EH (cell line): ENCODE measurements at places on chromosomes 5 and 9.

DNA sequence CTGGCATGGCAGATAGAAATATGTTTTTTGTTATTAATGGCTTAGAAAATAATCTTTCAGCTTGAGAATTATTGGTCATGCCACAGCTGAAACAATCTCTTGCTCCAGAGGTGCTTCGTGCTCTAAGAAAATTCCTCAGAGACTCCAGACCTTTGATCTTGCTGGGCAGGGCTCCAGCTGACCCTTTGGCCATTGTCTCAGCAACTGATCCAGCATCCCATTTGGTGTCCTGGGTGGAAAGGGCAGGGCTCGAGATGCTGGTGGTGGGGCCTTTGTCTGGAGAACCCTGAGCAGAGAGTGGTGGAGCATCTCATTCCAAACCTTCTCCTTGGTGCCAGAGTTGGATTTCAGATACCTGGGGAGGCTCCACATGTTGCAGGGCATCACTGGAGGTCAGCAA lies 43.2 kb upstream of the PIK3R1 start:
- no peak for DNase-seq

GRCh38 chr5:40623480-40624420 lies 56.0 kb upstream of the PTGER4 start:
- DNase-seq, result no peak

DNA sequence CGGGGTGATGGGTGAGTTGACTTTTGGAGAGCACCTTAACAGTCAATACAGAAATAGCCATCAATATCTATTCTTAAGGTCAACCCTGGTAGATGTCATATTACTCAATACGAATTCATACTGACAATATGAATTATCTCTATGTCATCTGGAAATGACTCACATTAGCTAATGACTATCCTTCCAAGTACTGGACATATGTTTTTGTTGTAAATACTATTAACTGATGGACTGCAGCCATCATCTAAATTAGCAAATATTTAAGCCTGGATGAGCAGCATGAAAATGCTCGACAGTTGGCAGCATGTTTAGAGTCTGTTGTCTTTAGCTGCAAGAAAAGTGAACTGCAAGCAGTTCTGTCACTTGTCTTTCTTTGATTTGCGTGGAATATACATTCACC lies 19.6 kb upstream of the ISOC1 start:
- peak; percentile 4 for DNase-seq

DNA sequence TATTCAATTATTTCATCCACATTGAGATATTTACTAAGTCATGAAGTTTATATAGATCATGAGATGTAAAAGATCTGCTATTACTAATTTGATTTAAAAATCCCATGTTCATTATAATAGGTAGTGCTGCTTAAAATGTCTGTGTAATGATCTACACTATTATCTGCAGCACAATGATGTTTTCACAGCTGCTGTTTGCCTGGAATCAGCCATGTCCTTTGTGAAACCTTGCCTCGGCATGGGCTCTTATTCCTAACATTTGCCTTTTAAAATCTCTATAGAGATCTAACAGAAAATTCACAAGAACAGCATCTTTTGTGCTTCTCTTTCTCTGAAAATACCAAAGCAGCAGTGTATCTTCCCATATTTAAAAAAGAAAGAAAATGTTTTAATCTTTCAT lies 444.6 kb downstream of the PTPRD start:
- DNase-seq, result no peak

DNA sequence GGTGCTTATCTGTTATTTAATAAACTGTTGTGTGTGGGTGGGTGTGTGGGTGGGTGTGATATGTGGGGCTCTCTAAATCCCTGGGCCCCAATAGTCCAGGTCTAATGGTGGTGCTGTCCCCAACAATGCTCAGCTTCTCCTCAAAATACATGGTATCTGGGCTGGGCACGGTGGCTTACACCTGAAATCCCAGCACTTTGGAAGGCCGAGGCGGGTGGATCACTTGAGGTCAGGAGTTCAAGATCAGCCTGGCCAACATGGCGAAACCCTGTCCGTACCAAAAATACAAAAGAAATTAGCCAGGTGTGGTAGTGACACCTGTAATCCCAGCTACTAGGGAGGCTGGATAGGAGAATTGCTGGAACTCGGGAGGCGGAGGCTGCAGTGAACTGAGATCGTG lies 4.5 kb upstream of the ORM1 start:
- DNase-seq, result no peak

DNA sequence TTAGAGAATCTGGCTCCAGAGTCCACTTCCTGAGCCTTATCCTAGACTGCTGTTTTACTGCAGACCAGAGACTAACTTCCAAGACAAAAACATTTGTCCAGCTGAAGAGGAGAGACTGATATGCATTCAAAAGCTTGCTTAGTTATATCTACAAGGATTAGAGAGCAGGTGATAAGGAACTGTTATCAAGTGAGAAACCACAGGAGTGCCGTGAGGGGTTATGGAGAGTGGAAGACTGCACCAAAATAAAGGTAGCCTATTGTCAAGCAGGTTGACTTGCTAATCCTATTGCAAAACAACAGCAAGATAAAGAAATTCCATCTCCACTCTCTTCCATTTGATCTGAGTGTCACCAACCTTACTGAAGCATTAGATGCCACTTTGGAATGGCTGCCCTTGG lies 139.1 kb downstream of the SCAMP1 start:
- DNase-seq, result no peak

DNA sequence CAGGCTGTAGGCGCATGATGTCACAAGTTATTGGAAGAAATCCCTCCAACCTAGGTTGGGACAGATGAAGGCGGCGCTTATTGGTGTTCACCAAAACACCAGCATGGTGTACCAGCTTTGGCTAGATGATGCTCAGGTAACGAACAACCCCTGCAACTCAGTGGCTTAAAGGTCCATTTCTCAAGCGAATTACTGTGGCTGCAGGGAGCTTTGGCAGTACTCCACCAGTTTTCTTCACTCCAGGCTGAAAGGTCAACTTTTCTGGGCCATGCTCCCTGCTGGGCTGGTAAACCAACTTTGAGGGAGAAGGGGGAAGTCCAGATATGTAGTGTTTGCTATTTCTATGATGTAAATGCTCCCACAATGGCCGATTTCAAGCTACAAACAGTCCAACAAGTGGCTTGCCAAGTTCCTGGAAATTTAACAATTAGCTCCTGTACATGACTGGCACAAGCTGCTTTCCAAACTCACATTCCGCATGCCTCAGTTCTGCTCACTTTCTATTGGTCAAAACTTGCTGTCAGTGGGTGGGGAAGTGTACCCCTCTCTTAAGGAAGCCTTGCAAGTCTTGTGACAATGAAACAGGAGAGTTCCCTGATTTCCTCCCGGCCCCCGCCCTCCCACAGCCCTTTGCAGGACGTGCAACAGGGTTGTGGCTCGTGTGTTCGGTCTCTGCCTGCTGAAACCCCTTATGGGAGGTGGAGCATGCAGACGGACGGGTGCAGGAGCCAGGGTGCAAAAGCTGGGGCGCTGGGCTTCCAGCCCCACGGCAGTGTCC lies 588 bp upstream of the ZBED3 start:
- no peak for DNase-seq

- no peak for DNase-seq
These were observed 102.2 kb downstream of the KLF4 start for GRCh38 chr9:107387409-107387808.

DNA sequence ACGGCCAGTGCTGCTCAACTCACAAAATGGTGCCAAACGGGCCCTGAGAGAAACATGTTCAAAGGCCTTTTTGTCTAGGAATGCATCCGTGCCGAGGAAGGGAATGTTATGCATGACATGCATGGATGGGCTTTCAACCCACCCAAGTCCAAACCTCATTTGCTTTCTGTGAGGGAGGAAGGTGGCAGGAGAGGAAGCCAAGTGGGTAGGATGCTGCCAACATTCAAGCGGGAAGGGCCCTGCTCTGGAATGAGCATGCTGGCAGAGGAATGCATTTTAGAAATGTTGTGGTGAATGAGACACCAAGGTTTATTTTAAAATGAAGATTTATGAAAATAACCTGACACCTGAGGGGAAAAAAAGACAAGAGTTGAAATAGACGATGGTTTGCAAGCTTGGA lies 479.1 kb downstream of the CCDC171 start:
- peak; percentile 40 for DNase-seq

GRCh38 chr9:133656211-133657119 lies 20.3 kb downstream of the DBH start:
- DNase-seq, result no peak

DNA sequence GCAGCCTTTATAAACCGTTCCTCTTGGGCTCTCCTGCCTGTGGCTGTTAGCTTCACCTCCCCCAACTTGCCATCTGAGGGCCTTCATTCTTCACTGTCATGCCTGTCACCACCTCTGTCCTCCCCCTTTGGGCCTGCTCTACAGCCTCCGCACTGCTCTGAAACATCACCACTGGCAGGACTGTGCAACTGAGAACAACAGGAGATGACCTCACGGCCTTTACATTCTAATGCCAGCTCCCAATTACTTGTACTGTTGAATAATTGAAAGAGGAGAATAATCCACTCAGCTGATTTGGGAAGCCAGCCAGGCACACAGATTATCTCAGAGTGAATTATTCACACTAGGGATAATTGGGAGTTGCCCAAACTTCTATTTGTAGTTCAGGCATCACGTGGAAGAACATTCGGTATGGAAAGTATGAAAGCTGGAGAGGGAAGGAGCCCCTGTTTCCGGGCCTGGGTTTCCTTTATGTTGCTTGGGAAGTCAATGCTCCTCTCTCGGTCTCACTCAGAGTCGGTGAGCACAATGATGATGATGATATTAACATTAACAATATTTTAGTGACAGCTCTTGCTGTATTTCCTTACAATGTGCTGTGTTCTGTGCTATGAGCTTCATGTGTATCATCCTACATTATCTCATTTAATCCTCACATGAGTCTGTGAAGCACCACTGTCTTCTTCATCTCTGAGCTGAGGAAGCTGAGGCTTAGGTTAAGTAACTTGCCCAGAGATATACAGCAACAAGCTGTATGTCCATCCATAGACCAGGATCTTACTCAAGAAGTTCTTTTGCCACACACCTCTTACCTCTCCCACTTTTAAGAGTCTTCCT lies 99.3 kb upstream of the LRRTM2 start:
- no peak for DNase-seq

DNA sequence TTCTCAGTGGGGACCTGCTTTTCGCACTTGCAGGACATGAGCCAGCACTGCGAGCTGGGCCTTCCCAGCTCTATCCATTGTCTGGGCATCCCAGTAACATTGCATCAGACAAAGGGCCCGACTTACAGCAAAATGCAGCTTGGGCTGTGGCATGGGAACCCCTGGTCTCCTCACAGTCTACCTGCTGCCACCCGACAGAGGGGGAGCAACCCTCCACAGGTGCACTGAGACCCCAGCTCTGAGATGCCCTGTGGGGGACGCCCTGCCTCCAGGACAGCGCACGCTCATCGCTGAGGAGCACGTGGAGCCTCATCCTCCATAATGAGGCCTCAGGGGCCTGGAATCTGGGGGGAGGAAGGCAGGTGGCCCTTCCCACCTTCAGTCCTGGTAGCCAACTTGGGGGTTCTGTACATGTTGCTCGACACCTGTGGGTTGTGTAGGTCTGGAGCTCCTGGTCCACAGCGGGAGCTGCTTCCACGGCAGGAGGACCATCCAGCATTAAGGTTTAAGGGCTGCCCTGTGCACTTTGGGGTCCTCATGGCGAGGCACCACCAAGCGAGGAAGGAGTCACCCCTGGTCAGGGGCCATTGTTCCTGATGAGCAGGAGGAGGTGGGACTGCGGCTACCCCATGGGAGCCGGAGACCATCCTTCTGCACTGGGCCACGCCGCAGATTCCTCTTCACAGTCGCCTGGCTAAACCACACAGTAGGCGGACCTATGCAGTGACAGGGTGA lies 376.5 kb upstream of the IRX1 start:
- no peak for DNase-seq

- DNase-seq, result no peak
These were observed 637.6 kb upstream of the SGCD start for GRCh38 chr5:155689406-155689805.

- DNase-seq, result peak; percentile 81
These were observed 25.1 kb downstream of the GDNF start for GRCh38 chr5:37814699-37815098.

DNA sequence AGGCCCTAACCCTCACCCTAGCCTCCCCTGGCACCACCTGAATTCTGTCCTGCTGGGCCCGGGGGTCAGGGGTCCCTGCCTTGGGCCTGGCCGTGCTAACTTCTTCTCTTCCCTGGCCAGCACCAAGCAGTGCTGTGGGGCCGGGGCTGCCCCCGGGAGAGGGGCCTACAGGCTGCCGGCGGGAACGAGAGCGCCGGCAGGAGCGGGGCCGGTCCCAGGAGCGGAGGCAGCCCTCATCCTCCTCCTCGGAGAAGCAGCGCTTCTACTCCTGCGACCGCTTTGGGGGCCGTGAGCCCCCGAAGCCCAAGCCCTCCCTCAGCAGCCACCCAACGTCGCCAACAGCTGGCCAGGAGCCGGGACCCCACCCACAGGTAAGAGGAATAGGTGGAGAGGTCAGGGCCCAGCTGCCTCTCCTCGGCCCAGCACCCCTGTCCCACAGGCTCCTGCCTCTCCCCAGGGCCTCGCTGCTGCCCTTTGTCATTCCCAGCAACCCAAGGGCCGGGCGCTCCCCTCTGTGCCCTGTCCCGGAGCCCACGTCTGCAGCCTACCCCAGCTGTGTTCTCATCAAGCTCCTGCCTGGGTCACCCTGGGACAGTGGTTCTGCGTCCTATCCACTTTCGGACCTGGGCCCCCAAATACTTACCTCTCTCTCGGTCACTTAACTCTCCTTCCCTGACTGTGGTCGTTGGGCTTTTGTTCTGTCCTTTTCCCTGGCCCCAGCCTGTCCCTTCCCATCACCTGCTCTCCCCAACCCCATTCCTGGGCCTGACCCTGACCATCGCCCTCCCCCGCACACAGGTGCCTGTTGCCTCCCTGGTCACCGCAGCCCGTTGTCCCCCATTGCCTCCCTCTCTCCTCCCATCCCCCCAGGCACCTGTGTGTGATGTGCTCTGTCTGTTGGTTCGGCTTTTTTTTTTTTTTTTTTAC lies 243.2 kb downstream of the CACNA1B start:
- no peak for DNase-seq

GRCh38 chr9:90964101-90965020 lies 162.7 kb downstream of the SYK start:
- DNase-seq, result no peak

DNA sequence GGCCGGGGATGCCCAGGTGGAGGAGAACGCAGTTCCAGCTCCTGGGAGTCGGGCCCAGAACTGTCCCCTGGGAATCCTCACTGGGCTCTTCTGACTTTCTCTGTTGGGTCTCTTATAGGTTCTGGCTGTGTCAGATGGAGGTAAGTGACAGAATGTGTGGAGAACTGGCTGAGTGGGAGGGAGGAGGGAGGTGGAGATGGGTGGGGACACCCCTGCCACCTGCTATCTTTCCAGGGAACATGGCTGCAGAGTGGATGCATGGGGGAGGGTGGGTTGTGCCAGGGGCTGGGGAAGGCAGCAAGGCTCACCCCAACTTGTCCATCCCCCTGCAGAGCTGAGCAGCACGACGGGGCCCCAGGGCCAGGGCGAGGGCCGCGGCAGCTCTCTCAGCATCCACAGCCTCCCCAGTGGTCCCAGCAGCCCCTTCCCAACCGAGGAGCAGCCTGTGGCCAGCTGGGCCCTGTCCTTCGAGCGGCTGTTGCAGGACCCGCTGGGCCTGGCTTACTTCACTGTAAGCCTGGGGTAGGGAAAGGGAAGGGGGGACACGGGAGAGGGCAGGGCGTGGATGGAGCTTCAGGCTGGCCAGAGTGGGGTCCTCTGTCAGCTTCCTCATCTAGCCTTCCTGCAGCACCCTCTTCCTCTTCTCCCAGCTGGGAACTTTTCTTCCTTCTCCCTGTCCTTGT lies 8.3 kb downstream of the RGS14 start:
- no peak for DNase-seq
